ENCODE measurements at places on chromosomes 6 and 20.
A peak's percentile ranks its signal among the peaks of the same experiment; 100 is the strongest.

- no peak for DNase-seq
These were observed 26.0 kb upstream of the KIF3B start for GRCh38 chr20:32251470-32251869.

GRCh38 chr6:17280552-17281090, 540 bp upstream of the RBM24 start:
- peak; percentile 16 for DNase-seq

- peak; percentile 64 for DNase-seq
These were observed 70.2 kb downstream of the RIN2 start for GRCh38 chr20:19828232-19828631.

DNA sequence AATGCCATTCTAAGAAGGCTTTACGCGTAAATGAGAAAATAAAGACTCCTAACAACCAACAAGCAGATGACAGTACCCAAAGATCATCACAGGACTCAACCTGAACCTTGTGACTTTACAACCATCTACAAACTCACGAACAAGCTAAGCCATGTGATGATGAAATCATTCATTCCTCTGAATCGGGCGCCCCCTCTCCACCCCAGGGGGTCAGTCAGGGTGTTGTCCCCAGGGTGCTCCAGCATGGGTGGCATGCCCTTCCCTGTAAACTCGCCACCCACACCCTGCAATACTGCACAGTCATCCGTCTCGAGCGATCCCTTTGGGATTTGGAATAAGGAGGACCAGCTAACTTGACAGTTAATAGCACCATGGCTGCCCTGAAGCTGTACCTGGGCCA, 12.6 kb downstream of the SERPINB6 start:
- DNase-seq: no peak

DNA sequence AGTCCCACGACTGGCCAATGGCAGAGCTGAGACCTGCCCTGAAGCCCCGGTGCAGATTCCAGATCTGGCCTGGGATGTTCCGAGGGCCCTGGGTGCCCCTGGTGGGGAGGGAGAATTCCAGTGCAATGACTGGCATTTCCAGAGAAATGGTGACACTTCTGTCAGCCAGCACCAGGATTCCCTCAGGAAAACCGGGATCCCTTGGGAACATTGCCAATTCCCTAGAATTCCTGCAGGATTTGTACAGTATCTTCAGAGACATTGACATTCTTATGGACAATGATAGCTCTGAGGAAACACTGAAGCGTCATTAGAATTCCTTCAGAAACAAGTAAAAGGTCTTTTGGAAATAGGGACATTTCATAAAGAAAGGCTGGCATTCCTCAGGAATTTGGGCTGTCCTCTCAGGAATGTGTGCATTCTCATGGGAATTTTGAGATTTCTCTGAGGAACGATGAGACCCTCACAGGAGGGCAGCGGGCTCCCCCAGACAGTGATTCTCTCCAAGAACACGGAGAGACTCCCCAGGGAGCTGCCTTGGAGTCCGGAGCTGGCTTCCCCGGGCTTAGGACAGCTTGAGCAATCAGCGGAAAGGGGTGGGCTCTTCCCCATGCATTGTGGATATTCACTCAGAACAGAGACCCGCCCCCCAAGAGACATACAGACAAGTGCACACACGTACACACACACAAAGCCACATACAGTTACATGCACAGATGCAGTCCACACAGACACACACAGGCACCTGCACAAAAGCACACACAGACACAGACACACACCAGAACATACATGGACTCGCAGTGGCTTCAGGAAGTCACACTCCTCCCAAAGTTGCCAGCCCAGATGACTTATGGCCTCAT, 35.2 kb upstream of the BPIFA2 start:
- no peak for DNase-seq

DNA sequence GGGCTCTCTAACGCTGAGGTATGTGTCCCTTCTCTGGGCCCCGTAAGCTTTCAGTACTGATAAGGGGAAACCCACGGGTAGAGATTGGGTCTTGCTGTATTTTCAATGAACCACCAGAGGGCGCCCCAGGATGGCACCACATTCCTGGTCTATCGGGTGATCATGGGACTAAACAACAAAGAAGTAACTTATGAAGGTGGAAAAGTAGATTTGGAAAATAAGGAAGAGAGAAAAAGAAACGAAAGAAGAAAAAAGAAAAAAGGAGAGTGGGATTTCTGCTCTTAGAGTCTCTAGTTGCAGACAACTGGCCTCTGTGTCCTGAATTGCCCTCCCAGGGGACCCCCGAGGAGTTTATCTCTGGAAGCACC, 93.8 kb downstream of the GMPR start:
- peak; percentile 88 for DNase-seq

DNA sequence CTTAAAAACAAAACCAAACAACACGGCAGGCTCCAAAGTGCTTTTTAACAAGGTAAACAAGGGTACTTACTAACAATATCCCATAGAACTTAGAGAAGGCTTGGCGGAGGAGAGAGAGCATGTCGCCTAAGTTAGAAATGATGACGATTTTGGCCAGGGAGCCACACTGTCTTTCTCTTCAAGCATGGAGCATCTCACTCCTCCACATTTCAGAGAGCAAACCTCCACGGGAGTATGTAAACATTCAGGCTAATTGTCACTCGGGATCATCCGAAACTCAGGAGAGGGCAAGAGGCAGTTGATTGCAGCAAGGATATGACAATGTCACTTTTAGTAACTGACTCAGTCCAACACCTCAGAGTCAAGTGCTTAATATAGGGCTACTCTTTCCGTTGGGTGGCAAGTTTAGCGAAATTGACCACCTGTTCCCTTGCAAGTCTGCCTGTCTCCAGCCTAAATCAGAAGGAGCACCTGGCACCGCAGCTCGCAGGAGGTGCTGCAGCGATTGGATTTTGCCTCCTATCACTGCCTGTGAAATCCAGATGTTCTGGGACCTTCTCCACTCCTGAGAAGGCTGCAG, 65.8 kb upstream of the RPS6KA2 start:
- no peak for DNase-seq

- DNase-seq: no peak
These were observed 132.4 kb upstream of the ARMC2 start for GRCh38 chr6:108715832-108716231.

GRCh38 chr20:7859356-7859802, 80.9 kb downstream of the HAO1 start:
- peak; percentile 16 for DNase-seq

DNA sequence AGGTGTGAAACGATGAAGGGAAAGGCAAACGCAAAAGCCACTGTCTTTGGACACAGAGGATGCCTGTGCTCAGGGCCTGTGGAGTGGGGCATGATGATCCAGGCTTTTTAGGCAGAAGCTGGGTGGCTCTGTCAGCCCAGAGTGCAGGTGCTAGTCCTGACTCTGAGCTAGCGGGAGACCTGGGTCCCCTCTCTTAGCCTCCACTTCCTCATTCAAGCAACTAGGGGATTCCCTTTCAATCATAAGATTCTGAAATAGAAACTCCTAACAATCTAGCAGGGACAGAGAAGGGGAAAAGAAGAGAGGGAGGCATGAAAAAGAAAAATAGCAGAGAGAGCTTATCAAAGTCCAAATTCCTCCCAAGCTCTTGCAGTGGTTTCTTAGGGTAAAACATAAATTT, 7.6 kb upstream of the HIVEP2 start:
- peak; percentile 68 for DNase-seq
